Stimulated activated CD4-positive, alpha-beta T cell treated with anti-CD3 and anti-CD28 coated beads, Interleukin-1b, Interleukin-23, amount 100 ng/mL, for 1 hour (primary cell): ENCODE measurements at places on chromosomes 2 and 18.

DNA sequence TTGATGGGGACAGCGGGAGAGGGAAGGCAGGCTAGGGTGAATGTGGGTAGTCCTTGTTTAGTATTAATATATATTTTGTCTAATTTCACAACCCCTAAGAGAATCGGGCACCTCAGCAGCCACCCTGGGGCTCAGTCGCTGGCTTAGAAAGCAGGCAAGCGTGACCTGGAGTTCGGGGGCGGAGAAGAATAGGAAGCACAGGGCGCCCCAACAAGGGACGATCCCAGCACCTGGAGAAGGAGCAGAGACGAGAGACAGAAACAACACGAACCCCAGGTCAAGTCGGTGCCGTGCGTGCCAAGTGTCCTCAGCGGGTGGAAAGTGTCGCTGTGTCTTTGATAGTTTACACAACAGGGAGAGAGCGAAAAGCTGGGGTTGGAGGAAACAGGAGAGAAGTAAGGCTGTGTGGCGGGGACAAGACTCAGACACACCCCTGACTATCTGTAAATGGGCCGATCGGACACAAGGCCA is 95.4 kb downstream of the NFATC1 start:
- DNase-seq, result no peak

- no peak for DNase-seq
These were observed 220.0 kb upstream of the CYP26B1 start for GRCh38 chr2:72367530-72368225.

DNA sequence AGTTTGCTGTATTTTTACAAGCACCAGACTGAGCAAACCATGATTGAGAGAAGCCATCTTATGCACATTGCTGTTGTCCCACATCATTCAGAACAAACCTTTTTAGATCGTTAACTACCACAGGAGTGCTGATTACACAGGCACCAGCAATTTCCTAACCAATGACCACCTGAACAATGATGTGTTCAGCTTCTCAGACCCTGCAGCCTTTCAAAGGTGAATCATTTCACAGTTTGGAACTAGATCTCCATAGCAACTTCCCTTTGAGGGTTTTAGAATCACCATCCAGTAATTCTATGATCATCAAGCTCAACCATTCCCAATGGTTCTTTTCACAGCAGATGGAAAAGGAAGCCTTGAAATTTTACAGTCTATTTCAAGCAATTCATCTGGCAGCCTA is 71.4 kb downstream of the OLA1 start:
- DNase-seq, result no peak

DNA sequence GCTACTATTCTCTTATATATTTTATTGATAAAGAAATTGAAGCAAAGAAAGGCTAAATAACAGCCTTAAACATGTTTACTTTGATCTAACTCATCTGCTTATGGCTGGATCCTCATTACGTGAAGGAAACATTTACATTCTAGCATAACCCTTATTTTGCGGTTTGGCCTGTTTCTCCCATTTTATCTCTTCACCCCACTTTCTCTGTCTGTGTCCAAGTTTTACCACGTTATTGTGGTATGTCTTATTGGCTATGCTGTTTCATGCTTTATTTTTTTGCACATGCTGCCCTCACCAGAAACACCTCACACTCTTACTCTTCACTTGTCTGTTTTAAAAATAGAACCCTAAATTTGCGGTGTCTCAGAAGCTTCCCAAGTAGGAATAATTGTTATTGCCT is 78.5 kb downstream of the RPIA start:
- no peak for DNase-seq

DNA sequence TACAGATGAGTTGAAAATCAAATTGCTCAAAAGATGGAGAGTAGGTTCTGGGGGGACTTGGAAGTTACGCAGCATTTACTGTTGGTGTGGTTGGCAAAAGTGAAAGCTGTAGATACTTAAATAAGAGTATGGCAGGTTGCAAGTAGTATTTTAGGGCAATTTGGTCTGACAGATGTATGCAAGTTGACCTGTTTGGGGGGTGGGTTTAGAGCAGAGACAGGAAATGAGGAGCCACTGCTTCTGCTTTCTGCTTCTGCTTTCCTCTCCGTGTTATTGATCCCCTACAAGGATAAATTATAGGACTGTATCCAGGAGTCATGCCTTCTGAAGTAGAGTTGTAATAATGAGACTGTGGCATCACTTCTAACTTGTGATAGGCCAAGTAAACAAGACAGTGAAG is 71.2 kb downstream of the EPAS1 start:
- no peak for DNase-seq

DNA sequence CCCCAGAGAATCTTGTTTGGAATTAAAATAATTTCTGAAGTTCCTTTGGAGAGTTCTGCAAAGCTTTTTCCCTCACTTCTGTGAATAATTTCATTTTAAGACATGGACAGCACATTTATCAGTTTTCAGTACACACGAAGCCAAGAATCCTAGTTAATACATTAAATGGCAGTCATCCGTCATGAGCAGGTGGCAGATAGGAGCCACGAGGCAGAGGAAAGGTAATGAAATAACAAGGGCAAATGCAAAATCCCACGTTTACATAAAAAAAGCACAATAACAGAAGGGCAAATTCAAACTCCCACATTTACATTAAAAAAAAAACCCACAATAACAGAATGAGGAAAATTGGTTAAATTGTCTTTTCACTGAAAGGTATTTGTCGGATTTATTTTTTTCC is 25.9 kb upstream of the SNTG2 start:
- no peak for DNase-seq

DNA sequence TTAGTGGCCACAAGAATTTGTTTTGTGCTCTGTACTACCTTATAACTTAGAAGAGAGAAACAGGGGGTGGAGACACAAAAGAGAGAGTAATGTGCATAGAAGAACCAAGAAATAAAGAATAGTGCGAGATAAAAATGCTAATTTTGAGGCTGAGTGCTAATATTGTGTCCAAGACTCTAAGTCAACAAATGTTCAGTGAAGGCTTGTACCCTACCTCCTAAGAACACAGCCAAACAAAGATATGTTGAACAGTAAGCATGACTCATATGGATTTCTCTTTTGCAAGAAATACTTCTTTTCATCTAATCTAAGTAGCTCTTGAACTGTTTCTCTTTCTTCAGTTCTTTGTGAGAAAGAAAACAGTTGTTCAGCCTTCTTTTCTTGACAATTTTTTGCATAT is 45.2 kb downstream of the GAREM1 start:
- no peak for DNase-seq

- DNase-seq, result no peak
These were observed 34.9 kb downstream of the LRRTM4 start for GRCh38 chr2:77487074-77487803.

- DNase-seq, result no peak
These were observed 36.8 kb downstream of the ARMC9 start for GRCh38 chr2:231235217-231235616.
